T-helper 2 cell (primary cell): ENCODE measurements at places on chromosomes 3 and 15.

DNA sequence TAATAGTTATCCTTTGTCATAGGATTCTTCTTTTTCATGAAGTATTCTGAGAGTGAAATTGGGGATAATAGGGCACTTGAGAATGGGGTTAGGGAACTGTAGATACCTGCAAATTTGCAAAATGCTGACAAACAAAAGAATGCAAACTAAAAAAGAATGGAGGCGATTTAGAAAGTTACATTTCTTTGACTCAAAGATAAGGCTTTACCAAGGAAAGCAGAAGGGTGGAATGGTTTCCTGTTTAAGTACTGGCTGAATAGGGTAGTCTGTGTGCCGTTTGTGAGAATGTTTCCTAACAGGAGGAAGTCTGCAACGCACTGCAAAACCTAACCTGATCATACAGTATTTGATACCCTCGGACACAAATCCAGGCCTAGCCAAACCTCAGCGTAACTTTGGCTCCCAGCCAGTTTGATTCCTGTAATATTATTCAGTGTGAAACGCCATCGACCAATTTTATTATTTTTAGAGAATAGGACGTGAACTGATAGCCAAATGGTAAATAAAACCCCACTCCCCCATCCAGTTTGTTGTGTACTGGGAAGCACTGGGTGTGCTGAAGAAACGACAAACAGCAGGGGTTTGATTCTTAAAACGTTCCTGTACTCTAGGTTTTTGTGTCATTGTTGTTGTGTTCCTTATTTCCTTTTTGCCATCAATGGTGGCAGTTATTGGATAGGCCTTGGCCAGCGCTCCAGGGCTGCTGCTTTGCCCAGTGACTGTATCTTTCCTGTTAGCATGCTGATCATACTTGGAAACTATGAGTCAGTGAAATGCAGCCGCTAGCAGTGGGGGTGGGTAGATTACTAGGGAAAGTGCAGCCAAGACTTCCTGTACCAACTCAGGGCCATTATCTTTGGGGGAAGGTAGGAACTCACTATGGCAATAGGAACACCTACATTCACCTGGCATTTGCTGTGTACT is 148.0 kb upstream of the TBL1XR1 start:
- DNase-seq, result peak; percentile 85

DNA sequence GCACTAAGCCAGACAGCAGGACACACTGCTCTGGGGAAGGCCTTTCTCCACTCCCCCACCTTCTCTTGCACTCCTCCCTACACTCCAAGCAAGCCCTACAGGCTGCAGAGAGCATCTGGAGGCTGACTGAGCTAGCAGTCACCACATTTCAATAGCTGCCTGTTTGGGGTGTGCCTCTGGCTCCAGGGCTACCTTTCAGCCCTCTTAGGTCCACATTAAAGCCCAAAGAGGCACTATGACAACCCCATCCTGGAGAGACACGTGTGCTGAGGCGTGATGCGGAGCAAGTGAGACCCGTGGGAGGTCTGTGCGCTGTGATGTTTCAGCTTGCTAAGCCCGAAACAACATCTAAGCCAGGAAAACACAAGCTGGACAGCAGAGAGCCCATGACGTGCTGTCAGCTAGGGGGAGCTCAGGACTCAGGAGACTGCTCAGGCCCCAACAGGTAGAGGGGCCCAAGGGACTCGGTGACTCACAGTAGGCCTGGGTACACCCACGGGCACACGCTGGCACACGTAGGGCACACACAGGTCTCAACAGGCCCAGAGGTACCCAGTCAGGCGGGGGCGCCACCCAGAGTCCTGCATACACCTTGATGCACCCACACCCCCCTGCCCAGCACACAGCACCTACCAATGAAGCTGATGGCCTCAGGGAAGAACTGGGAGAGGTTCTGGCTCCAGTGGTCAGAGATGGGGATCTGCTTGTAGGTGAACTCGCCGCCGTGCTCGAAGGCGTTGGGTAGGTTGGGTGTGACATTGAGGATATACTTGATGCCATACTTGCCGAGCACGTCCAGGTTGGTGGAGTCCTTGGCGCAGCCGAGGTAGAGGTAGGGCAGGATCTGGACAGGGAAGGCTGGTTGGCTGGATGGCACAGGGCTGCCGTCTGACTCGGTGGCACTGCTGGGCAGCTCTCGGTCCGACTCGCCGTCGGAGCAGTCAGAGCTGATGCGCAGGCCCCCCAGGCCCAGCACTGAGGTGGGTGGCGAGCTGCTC is 2.8 kb downstream of the DUSP7 start:
- DNase-seq, result no peak

DNA sequence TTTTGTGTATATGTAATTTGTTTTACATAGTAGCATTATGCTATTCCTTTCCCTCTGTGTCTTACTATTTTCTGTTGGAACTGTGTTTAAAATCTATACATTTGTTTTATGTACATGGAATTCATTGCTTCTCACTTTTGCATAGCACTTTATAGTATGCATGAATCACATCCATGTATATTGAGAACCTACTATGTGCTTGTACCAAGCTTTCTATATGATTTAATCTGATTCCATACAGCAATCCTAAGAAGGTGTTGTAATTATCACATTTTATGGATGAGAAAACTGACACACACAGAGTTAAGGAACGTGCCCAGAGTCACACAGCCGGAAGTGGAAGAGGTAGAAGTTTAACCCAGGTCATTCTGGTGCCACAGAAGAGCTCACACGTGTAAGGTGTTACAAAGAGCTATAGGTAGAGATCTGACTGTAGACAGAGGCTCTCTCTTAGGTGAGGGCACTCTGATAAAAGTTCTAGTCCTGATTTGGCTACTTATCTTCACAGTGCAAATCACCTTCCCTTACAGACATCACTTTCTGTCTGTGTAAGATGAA is 3.5 kb upstream of the SMAD3 start:
- DNase-seq, result no peak

- no peak for DNase-seq
Observed at GRCh38 chr3:157305392-157305791, 131.3 kb upstream of the PTX3 start.

DNA sequence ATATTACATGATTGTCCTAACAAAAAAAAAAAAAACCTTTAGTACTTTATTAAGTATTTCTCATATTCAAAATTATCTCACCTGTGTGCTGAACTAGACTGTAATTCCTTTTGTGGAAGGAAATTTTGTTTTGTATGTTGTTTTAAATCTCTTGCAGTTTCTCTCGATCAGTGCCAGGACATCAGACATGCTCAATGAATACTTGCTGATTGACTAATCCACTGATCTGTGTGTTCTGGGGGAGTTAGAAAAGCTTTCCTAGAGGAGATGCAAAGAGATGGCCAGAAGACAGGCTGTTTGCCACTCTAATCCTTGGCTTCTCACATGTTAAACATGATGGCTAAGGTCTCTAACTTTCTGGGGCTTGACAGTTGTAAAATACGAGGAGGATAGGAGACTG is 233.3 kb upstream of the NR2E3 start:
- no peak for DNase-seq

DNA sequence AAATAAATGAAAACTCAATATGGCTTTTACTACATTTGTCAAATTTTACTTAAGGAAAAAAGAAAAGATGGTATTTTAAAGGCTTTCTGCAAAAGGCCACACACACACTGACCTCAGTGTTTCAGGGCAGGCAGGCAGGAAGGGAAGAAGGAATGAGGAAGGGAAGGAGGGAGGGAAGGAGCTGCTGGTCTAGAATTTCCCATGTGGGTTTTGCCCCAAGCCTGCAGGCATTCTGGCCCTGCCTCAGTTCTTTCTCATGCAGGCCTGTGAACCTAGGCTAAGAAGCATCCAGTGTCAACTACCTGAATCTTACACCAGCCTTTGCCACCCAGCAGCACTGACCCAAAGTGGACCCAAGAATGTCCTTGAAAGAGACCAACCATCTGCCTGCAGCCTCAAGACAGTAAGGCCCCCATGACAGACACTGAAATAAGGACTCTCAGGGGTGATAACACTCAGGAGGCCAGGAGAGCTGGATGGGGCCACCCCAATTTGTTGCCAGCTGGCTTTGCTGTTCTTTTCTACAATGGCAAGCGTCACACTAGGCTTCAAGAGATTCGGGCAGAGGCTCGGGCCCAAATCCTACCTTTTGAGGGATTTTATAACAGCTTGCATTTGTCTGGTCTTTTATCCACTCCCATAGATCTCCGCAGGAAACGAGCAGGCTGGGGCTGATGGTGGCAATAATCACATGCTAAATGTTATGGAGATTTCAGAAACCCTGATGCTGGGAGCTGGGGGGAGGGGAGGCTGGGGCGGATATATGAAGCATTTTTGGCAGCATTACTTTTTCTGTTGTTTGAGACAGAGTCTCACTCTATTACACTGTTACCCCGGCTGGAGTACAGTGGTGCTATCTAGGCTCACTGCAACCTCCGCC is 51.4 kb downstream of the XXYLT1 start:
- DNase-seq, result no peak

GRCh38 chr3:125511420-125512118 is 8.4 kb downstream of the SNX4 start:
- no peak for DNase-seq

DNA sequence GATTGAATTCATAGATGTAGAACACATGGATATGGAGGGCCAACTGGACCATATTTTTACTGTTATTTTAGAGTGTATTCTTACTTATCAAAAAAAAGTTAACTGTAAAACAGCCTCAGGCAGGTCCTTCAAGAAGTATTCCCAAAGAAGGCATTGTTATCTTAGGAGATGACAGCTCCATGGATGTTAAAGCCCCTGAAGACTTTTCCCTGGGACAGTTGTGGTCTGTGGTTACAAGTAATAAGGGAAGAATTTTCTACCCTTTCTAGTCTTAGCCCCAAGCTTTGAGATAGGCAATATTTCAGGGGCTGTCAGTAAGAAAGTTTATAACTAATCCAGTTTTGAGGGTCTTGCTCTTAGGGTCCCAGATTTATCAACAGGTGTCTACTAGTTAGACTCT is 62.5 kb downstream of the LRRC49 start:
- DNase-seq, result no peak

DNA sequence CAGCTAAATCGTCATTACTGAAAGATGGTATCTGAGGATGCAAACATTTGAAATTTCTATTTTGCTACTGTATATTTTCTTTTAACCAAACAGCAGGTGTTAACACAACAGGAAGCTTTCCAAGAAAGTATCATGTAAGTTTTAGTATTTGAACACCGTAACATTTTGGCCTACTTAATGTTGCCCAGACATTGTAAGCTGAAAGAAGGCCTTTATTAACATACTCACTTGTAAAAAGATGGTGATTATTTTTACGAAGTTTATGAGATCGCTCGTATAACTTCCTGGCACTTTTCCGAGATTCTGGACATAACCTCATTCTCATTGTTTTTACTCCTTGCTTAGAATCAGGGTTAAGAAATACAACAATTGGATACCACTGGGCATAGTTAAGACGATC is 95.7 kb downstream of the TJP1 start:
- no peak for DNase-seq

DNA sequence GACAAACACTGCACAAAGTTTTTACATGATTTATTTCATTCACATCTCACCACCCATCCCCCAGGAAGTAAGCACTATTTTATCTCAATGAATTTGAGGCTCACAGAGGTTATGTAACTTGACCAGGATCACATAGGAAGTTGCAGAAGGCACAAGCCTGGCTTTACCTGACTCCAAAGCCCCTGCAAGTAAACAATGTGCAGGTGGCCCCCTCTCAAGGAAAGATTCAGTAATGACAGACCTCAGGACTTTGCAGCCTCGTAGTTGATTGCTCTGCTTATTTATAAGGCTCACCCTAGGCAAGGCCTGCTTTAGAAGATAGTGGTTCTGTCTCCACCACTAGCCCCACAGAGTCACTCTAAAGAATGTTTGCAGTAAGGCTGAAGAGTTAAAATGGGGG is 79.8 kb upstream of the MDFIC2 start:
- DNase-seq, result no peak

- no peak for DNase-seq
Observed at GRCh38 chr3:153628591-153628990, 466.6 kb downstream of the RAP2B start.

DNA sequence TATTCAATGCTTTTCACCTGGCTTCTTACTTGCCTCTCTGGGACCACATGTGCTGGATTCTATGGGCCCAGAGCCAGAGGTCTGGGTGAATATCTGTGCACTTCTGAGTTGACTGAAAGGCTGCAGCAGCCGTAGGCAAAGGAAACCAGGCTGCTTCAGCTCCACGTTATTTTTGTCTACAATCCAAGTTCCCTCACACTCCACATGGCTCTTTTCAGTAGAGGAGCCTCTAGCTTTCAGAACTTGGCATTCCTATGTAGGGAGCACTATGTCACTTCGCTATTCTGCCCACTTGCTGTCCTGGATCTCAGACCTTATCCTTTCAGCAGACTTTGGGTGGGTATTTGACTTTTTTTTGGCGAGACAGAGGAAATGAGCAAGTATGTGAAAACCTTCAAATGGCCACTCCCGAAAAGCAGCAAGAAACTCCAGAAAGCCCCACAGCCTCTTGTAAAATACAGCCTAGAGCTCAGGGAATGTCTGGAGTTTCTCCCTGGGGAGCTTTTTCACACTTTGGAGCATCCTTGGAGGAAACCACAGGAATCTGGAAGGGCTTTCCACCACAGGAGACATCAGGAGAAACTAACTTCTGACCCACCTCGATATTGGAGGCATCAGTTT is 80.9 kb downstream of the DUT start:
- DNase-seq, result no peak

- no peak for DNase-seq
Observed at GRCh38 chr3:39284457-39284881, 4.6 kb upstream of the CX3CR1 start.
